Fibroblast of the aortic adventitia (primary cell): ENCODE measurements at places on chromosomes 5 and 9. TPM values are rescaled to one million over a fixed set of nuclear protein-coding genes. Genes with fewer than 3 reads are reported as not detected.

DNA sequence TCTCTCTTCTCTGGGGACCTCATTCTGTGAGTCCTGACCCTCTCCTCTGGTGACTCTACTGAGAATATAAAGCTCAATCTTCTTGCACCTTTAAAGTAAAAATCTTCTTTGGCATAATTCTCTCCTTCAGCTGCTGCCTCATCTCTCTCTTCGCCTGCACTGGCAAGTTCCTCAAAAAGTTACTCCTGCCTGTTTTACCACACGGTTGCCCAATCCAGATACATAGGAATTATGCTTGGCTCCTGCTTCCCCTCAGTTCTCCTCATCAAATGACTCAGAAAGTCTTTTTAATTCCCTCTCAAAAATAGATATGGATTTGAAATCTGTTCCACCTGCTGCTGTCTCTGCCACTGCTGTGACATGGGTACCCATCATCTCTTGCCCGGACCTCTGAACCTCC lies 14.4 kb upstream of the HRCT1 start:
- DNase-seq: peak; percentile 49

DNA sequence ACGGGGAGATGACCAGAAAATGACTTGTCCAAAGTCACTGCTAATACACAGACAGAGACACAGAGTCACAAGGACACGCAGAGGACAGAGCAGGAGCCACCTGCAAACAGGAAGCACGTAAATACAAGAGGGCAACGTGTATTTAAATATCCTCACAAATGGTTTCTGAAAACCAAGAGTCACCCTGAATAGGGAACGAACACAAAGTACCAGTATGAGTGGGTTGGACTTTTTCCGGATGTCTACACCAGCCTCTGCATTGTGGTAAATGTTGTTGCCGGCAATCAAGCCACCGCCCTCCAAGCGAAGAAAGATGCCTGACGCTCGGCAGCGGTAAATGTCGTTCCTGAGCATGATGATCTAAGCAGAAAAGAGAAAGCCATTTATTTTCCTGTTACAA lies 44.5 kb downstream of the FBXO10 start:
- no peak for DNase-seq

DNA sequence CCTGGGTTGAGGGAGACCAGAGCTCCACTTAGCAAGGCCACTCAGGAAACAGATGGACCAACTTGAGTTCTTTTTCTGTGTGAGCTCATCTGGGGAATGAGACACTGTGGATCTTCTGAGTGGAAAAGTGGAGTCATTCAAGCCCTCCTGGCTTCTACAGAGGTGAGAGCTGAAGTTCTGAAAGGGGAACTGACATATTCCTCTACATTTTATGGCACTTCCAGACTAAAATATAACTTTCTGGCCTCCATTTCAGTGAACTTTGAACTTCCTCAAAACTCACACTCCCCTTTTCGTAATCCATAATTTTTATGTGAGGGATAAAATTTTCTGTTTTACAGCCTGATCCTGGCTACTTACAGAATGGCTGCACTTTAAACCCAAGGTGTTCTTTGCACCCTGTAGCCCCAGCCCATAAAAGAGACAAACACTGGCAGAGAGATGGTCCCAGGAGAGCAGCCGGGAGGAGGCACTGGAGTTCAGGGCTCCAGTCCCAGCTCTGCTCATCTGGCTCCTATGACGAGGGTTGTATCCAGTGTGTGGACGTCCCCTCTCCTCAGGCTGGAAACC lies 10.8 kb downstream of the SPAAR start:
- no peak for DNase-seq

DNA sequence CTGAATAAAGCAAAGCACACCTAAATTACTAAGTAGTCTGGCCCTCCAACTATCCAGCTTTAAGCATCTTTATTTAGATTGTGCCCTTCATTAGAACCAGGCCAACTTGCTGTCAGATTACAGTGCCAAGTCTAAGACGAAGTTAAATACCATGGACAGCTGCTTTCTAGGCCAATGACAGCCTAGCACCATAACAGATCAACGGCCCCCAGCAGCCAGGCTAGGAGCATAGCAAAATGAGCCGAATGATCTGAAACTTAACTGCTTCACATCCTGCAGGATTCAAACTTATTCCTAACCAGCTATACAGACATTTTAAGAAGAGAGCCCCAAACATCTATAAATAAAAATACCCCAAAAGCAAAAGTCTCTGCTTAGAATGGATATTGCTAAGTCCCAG lies 6.8 kb downstream of the SLC24A2 start:
- DNase-seq: no peak

DNA sequence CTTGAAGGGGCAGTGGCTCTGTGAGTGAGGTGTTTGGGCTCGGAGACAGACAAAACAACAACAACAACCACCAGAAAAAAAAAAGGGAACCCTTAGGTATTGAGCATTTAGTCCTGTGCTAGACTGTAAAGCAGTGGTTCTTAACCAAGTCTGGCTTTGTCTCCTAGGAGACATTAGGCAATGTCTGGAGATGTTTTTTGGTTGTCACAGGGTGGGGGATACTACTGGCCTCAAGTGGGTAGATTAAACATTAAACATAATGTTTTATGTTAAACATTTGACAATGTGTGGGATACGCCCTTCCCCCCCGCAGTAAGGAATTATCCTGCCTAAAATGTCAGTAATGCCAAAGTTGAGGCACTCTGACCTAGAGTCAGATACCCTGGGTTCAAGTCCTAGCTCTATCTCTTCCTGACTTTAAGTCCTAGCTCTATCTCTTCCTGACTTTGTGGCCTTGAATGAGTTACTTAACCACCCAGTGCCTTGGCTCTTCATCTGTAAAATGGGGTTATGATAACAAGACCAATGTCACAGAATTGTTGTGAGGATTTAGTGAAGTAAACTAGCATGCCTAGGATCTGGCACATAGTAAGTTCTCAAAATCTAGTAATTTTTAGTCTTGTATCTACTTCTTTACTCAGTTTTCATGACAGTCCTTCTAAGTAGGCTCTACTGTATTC lies 1.8 kb downstream of the TRIM32 start:
- DNase-seq: no peak

Gene SLC2A6
- 0.74 and 7.3 TPM in 2 replicates for total RNA-seq

Gene NEUROG1
- not detected in 2 replicates for total RNA-seq

- DNase-seq: peak; percentile 45
Measured at GRCh38 chr9:107929443-107929842, 439.9 kb upstream of the KLF4 start.

GRCh38 chr5:116135344-116135743 lies 50.5 kb downstream of the COMMD10 start:
- DNase-seq: no peak

Gene SNAPC4
- total RNA-seq: 12.1 and 17.7 TPM in 2 replicates

Gene DOCK8
- total RNA-seq: 0.08 and 0.18 TPM in 2 replicates

GRCh38 chr5:10489810-10490426 lies 48.2 kb downstream of the ROPN1L start:
- DNase-seq: peak; percentile 49

Gene PDGFRB
- total RNA-seq: 111 and 180 TPM in 2 replicates

Gene GFI1B
- total RNA-seq: not detected in 2 replicates

Gene SH3RF2
- total RNA-seq: 0.49 and 6.7 TPM in 2 replicates

- DNase-seq: peak; percentile 40
Measured at GRCh38 chr5:74199005-74199404, 441.5 kb downstream of the ENC1 start.

Gene ADGRV1
- 0.18 and 0.25 TPM in 2 replicates for total RNA-seq

DNA sequence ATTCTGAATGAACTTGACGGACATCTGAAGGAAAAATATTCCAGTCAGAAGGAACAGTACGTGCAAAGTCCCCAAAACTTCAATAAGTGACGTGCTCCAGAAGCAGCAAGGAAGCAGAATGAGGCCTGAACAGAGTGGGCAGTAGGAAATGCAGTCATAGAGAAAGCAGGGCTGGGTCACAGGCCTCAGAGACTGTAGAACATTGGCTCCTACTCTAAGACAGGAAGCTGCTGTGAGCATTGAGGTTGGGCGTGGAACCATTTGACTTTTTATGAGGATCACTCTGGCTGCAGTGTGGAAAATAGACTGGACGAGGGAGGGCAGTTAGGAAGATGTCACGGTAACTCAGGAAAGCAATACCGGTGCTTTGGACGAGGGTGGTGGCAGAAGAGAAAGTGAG lies 64.0 kb downstream of the DOCK8 start:
- DNase-seq: no peak

GRCh38 chr5:74310997-74311930 lies 329.3 kb downstream of the ENC1 start:
- no peak for DNase-seq

DNA sequence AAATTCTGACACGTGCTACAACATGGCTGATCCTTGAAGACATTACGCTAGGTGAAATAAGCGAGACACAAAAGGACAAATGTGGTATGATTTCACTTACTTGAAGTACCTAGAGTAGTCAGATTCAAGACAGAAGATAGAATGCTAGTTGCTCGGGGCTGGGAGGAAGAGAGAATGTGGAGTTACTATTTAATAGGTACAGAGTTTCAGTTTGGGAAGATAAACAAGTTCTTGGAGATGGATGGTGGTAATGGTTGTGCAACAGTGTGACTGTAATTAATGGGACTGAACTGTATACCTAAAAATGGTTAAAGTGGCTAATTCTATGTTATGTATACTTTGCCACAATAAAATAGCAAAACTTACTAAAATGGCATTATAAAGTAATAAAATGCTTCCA lies 34.4 kb downstream of the PAM start:
- no peak for DNase-seq

- no peak for DNase-seq
Measured at GRCh38 chr9:127177231-127177630, 54.8 kb upstream of the ANGPTL2 start.
